ENCODE measurements at places on chromosomes 1 and 21.

DNA sequence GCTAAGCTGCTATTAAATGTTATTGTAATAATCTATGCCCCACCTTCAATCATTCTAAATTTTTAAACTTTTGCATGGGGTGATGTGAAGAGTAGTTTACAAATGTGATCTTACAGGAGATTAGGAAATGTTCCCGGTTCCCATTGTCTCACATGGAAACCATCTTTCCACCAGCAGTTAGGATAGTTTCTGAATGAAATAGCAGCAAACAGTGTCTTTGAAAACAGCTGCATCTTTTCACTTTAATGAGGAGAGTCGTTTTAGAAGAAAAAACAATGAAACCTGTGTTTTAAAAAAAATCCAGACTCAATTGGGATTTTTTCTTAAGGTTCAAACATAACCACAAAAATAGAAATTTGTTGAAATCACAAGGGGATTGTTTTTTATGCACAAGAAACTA is 134.2 kb downstream of the TLR5 start:
- DNase-seq, result no peak

DNA sequence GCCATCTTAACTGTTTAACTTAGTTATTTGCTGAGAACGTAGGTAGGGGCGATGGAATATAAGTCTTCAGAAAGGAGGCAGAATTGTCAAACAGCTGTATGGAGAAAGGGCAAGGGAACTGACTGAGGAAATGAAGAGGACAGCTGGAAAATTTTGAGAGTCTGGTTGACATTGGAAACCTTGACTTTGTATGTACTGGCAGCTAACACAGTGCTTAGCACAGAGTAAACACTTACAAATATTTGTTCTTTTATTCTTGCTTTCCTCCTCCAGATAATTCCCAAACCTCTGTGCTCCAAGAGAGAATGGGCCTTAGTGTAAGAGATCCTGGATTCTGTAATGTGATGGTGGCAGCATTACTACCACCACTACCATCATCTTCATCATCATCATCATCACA is 91.3 kb downstream of the ZSCAN20 start:
- no peak for DNase-seq

GRCh38 chr1:174988986-174989385 is 10.8 kb upstream of the CACYBP start:
- no peak for DNase-seq

DNA sequence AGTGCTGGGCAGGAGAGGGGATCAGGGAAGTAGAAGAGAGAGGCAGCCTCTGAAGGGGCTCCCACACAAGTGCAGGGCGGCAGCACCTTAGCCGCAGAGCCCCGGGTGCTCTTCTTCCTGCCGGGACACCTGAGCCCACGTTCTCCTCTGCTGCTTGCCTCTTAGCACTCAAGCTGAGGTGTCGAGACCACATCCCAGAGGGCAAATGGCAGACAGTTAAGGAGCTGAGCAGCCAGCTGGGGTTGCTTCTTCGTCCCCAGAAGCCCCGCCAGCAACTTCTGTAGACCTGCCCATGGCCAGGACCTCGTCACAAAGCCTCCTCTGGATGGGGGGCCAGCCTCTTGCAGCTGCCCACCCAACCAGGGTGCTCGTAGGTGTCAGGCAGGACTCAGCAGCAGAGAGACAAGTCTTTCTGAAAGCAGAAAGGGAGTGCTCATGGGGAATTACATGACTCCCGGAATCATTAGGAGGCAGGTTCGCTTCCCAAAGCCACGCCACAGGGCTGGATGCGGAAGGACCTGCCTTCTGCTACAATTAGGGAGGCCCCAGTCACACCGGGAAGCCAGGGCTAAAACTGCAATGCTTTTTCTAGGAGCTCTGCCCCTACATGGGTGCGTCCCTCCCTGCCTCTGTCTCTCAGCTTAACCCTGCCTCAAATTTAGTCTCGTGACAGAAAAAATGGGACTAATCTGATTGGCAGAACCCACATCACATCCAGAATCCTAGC is 141.4 kb upstream of the RAB4A start:
- no peak for DNase-seq

GRCh38 chr1:73674945-73675561 is 522.9 kb downstream of the LRRIQ3 start:
- DNase-seq, result no peak

- DNase-seq, result no peak
These were observed 2.6 kb upstream of the DVL1 start for GRCh38 chr1:1351511-1352427.

- no peak for DNase-seq
These were observed 11.0 kb upstream of the CTRC start for GRCh38 chr1:15427280-15427666.

- DNase-seq, result no peak
These were observed 2.0 kb downstream of the ASCL5 start for GRCh38 chr1:201125019-201125418.

DNA sequence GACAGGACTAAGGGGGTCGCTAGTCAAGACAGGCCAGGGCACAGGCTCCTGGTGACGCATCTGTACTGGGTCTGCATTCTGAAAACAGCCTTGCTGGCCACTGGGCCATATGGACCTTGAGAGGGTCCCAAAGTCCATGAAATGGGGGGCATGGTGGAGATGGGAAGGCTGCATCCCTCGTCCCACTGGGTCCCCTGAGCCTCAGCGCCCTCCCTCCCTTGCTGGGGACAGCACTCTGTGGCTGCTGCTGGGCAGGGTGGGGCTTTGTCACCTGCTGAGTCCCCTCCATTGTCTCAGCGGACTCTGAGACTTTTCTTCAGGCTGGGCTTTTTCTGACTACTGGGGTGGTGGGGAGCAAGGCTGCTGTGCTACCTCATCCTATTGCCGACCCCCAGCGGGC is 205.2 kb downstream of the RHOU start:
- DNase-seq, result no peak

DNA sequence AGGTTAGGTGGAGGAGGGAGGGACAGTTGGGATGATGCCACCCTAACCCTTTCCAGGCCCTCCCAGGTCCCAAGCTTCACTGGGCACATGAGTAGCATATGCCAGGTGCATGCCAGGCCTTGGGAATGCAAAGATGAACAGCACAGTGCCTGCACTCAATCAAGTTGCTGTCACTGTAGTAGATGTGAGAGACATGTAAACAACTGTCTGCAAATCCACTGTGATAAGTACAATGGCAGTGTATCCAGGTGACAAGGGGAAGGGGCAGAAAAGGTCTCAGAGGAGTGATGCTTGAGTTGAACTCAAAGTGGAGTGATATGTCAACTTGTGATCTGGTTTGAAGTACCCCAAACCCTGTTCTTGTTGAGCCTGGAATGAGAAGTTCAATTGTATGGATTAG is 49.5 kb upstream of the LRRN2 start:
- no peak for DNase-seq

DNA sequence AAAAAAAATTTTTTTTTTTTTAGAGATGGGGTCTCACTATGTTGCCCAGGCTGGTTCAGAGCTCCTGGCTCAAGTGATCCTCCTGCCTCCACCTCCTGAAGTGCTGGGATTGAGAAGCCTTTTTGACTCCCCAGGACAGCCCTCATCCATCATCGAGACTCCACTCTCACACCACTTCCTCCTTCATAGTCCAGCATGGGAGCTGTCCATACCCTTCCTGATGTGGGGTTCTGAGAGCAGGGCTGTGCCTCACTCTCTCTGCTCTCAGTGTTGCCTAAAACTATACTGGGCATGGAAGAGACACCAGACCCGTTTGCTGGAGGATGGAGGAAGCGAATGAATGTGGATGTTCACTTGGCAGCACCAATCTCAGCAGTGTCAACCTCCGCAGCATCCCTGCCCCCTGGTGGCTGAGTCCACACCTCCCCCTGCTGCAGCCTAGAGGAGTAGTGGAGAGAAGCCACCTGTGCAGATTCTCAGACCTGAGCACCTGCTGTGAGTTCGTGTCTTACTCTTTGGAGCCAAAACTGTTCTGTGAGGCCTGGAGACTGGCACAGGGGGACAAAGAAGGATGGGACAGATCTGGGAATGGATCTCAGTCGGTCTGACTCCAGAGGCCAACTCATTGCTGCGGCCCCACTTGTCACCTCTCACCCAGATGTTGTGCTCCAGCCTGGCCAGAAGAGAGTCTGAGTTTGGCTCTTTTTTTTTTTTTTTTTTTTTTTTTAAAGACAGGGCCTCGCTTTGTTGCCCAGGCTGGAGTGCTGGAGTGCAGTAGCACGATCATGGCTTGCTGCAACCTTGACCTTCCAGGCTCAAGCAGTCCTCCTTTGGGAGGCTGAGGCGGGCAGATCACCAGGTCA is 17.7 kb downstream of the TINAGL1 start:
- peak; percentile 21 for DNase-seq

GRCh38 chr1:184222652-184223052 is 164.2 kb upstream of the C1orf21 start:
- peak; percentile 29 for DNase-seq

GRCh38 chr1:21537511-21537931 is 28.3 kb downstream of the ALPL start:
- no peak for DNase-seq

GRCh38 chr1:10942542-10942912 is 69.9 kb upstream of the TARDBP start:
- no peak for DNase-seq

GRCh38 chr1:49854741-49855140 is 169.0 kb downstream of the AGBL4 start:
- no peak for DNase-seq

DNA sequence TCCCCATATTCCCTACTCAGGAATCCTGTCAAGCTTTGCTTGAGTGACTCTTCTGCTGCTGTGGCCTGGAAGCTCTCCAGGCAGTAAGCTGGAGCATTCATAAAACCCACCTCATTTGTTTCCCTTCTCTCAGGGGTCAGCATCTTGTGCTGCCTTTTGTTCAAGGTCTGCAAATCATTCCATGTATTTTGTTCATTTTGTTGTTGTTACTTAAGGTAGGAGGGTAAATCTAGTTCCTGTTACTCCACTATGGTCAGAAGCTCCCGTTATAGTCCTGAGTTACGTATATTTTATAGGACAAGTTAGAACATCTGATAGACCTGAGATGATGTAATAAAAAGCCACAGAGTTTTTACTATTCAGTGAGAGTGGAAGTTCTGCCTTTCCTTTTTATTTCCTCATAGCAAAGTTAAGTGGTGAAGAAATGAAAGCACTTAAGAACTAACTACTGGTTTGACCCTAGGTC is 9.9 kb downstream of the SYNJ1 start:
- DNase-seq, result no peak

DNA sequence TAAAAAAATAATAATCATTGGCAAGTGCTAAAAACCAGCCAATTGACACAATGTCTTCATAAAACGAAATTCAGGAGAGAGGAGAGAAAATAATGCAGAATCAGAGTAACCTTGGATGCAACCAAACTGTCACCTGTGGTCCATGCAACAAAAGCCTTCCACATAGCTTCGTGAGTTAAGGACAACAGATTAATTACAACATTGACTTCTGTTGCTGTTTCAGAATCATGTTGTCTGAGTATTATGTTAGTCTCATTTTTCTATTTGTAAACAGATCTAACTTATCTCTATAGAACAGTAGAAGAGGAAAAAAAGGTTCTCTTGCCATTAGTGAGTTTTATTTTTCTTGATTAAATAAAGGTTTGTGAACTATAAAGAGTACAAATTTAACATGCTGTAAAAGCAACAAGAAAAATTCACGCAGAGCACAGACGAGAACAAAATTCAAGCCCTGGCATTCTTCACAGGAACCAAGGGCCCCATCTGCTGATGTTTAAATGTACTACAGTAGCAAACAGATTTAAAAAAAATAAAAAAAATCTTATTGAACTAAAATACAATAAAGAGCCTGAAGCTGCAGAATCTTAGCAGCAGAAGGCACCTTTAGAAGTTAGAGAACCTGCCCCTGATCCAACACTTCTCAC is 381.1 kb upstream of the PKN2 start:
- no peak for DNase-seq

GRCh38 chr1:198201956-198202784 is 45.4 kb downstream of the NEK7 start:
- no peak for DNase-seq

DNA sequence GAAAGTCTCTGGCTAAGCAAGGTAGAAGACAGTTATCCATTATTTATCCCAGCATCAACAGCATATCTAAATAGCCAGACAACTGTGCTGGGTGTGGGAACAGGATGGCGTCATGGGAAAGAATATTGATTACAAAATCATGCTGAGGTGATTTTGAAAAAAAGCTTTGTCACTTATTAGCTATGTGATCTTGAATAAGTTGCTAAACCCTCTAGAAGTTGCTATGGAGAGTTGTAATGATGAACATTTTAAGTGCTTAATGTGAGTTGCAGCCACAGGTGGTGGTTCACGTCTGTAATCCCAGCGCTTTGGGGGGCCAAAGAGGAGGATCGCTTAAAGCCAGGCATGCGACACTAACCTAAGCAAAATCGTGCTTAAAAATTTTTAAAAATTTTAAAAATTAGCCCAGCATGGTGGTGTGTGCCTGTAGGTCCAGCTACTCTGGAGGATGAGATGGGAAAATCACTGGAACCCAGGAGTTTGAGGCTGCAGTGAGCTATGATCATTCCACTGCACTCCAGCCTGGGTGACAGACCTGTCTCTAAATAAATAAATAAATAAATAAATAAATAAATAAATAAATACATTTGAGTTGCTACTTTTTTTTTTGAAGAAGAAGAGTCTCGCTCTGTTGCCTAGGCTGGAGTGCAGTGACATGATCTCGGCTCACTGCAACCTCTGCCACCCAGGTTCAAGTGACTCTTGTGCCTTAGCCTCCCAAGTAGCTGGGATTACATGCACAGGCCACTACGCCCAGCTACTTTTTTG is 33.6 kb downstream of the WNT2B start:
- DNase-seq, result no peak

DNA sequence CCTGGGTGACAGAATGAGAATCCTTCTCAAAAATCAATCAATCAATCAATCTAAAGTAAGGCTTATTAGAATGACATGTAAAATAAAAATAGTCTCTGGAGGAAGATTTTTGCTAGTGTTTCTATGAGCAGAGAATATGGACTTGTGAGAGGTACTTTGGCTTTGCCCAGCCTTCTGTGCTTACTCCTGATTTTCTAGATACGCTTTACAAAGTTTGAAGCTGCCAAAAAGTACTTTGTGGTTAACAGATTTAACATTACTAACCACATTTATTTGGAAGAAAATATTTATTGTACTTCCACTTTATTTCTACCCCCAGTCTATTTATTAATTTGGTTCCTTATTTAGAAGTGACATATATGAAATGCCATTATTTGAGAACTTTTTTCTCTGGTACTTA is 41.0 kb downstream of the CEP350 start:
- no peak for DNase-seq

GRCh38 chr1:67429011-67429527 is 1.1 kb downstream of the SERBP1 start:
- DNase-seq, result peak; percentile 8

- no peak for DNase-seq
These were observed 21.4 kb upstream of the BLACAT1 start for GRCh38 chr1:205477121-205477758.

Data from stimulated activated CD8-positive, alpha-beta memory T cell treated with anti-CD3 and anti-CD28 coated beads, Interleukin-12 subunit alpha, Interleukin-12 subunit beta, amount 100 ng/mL, for 1 hour (primary cell).